IMR-90 (cell line): ENCODE measurements at places on chromosomes 5 and 9. TPM values are rescaled to one million over a fixed set of nuclear protein-coding genes. Genes with fewer than 3 reads are reported as not detected.

- no peak for DNase-seq
Observed at GRCh38 chr5:144582066-144582465, 411.4 kb downstream of the KCTD16 start.

GRCh38 chr5:64145216-64145895, 20.3 kb upstream of the RNF180 start:
- DNase-seq, result no peak

- DNase-seq, result no peak
Observed at GRCh38 chr5:22728610-22729009, 124.5 kb downstream of the CDH12 start.

GRCh38 chr5:159581502-159582249, 251.4 kb upstream of the IL12B start:
- peak; percentile 45 for DNase-seq

GRCh38 chr9:16482764-16483163, 387.7 kb downstream of the BNC2 start:
- peak; percentile 20 for DNase-seq

Gene PFN3
- not detected in 2 replicates for total RNA-seq

- DNase-seq, result no peak
Observed at GRCh38 chr5:67844924-67845323, 370.6 kb upstream of the PIK3R1 start.

Gene TAF11L5
- total RNA-seq, result not detected in 2 replicates

DNA sequence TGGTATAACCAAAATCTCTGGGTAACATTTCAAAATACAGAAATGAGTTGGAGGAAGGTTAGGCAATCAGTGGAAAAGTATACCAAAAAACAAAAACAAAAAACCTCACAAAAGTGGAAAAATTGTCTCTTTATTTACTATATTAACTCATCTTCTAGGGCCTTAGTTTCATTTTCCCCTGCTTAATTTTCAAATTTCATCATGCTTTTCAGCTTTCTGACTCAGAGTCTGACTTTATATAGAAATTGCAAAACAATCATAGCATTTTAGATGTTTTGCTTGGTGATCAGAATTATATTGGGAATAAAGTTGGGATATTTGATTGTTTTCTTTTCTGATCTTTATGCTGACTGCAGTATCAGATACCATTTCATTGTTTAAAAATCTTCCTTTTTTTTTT, 257.0 kb upstream of the PRR16 start:
- DNase-seq, result peak; percentile 25

- no peak for DNase-seq
Observed at GRCh38 chr9:92010705-92011536, 60.9 kb upstream of the ROR2 start.

DNA sequence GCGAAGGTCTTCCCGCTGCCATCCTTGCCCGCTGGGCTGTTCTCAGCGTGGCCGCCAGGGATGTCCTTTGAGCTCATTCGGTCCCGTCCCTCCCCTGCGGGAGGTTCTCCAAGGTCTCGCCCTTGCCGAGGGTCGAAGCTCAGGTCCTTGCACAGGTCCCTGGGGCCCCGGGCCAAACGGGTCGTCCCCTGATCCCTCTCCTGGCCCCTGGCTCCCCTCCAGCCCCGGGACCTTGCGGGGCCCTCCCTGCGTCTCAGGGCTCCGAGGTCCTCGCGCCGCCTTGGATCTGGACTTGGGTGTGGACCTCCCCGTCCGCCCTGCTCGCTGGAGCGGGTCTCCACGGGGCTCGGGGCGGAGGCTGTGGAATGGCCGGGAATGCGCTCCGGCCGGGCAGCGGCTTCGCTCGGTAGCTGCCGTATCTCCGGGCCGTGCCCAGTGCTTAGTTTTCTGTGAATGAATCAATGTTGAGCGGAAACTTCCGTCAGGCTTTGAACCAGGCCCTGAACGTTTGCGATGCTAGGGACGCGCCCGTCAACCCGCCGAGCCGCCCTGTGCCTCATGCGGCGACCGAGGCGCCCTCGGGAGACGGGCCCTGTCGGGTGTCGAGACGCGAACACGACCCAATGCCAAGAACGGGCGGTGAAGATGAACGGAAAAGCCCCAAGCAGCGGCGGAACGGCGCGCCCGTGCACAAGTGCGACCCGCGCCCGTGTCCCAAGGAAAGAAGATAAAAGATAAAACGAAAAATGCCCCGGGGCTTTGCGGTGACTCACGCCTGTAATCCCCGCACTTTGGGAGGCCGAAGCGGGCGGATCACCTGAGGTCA, 780 bp downstream of the RNU6ATAC start:
- peak; percentile 22 for DNase-seq

Gene ADAMTS16
- 0.18 and 0.28 TPM in 2 replicates for total RNA-seq

Gene SLC46A2
- not detected in 2 replicates for total RNA-seq

Gene SPEF2
- total RNA-seq, result 2.3 and 2.5 TPM in 2 replicates

- DNase-seq, result no peak
Observed at GRCh38 chr9:94656200-94656599, 16.9 kb upstream of the FBP1 start.

DNA sequence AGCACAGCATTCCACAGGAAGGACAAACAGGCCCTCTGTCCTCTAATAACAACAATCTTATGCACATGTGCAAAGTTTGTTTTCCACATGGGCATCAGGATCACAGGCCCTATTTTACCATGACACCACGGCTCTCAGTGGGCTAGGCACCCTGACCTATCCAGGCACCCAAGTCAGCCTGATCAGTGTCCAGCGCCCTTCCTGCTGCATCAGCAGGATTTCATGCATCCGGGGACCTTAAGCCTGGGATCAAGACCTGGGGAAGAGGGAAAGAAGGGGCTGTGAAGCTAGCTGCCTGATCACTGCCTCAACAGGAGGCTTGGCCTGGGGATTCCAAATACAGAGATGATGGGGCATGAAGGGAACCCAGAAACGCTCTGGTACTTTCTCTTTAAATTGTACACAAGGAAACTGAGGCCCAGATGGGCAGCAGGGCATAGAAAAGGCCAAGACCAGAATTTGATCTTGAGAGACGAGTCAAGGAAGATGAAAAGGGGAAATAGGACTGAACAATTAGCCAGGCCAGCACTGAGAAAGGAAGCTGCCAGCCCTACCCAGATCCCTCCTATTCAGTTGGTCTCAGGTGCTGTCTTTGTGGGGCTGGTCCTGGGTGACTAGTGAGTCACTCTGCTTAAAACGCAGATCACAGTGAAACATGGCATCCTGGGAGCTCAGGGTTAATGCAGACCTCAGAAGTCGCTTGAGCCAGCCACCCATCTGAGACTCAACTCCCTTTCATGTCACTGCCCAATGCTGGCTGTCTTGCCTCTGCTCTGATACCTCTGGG, 57.9 kb downstream of the SHB start:
- DNase-seq, result no peak

GRCh38 chr5:130715541-130715940, 449.5 kb downstream of the HINT1 start:
- no peak for DNase-seq

Gene EMB
- 1.4 and 4.4 TPM in 2 replicates for total RNA-seq
